NCI-H1105 (cell line): ENCODE measurements at places on chromosomes 5 and 9.

DNA sequence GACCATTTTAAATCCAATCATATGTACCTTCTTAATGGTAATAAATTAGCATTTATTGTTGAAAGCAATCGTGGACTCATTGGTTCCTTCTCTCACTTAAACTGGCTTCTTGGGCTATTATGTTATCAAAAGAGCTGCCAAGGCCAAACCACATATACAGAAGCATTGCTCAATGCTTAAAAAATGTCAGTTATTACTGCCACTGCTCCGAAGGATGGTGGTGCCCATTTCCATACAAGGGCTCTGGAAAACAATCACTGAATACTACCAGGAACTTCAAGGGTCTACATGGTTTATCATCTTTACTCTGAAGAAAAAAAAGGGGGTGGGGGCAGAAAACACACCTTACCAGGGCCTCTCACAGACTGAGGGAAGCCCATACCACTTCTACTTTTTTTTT is 104.3 kb downstream of the GNAQ start:
- no peak for DNase-seq

DNA sequence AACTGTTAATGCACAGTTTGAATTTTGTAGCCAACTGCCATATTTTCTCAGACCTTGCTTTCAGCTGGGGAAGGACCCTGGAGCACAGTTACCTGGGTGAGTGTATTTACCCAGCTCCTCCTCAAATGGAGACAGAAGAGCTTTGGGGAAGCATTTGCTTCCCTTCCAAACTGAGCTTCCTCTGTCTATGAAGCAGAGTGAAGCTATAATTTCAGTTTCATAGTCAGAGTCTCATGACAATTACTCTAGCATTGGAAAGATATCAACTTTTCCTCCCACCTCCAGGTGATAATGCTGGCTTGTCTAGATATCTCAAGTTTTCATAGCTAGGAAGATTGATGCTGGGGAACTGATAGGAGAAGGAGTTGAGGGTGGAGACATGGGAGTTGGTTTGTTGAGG is 406.4 kb upstream of the CLINT1 start:
- no peak for DNase-seq

DNA sequence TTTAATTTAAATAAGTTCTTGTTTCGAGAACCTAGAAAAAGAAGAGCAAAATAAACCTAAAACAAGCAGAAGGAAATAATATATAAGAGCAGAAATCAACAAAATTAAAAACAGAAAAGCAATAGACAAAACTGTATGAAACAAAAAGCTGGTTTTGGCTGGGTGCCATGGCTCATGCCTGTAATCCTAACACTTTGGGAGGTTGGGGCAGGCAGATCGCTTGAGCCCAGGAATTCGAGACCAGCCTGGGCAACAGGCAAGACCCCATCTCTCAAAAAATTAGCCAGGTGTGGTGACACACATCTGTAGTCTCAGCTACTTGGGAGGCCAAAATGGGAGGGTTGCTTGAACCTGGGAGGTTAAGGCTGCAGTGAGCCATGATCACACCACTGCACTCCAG is 59.2 kb upstream of the OTP start:
- no peak for DNase-seq

GRCh38 chr5:67301285-67301903 is 104.8 kb upstream of the CD180 start:
- no peak for DNase-seq

DNA sequence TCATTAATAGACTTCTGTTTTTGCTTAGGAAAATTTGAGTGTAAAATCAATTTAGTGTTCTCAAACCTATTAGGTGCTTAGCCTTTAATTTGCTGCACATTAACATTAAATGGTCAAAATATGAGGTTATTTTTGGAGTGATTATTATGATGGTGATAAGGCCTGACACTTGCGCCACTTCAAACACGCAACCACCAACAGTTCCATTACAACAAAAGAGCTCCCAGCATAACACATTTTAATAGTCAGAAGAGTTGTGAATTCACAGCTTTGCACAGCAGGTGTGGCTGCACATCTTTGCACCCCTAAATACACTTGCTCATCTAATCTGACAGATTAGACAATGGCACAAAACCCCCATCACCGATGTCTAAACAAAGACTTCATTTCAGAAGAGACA is 940.7 kb downstream of the NR2F1-AS1 start:
- DNase-seq, result no peak
